A673 (cell line): ENCODE measurements at places on chromosomes 3 and 15. TPM values are rescaled to one million over a fixed set of nuclear protein-coding genes. Genes with fewer than 3 reads are reported as not detected.

DNA sequence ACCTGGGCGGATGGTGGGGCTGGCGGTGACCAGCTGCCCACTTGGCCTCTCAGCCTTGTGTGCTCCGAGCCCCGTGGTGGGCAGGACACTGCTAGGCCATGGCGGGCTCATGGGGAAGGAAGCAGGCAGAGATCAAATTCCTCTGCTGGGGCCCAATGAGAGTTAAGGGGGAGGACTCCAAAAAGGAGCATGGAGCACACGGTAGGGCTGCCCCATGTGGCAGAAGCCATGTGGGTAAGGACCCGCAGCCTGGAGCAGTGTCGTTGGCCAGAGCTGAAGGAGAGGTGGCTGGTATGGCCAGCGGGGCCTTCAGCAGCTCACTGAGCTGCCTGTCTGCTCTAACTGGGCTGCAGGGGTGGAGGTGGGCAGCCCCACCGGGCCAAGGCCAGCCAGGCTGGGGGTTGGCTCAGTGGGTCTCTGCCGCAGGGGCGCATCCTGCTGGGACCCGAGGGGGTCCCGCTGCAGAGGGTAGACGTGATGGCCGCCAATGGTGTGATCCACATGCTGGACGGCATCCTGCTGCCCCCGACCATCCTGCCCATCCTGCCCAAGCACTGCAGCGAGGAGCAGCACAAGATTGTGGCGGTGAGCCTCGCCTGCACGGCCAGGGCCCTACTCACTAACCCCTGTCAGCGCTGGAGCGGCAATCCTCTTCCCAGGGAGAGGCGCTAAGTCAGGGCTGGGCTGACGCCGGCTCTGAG lies 11.3 kb downstream of the STAB1 start:
- H3K27me3 ChIP-seq: no peaks in the 10 kb centered on the region
- no peaks in the 10 kb centered on the region for H3K36me3 ChIP-seq
- no peak for DNase-seq
- no peak overlapping the region for H3K27ac ChIP-seq
- H3K4me3 ChIP-seq: no peak overlapping the region

GRCh38 chr3:63986831-63987230 lies 36.5 kb downstream of the PSMD6 start:
- no peak overlapping the region for H3K4me3 ChIP-seq
- DNase-seq: no peak
- no peaks in the 10 kb centered on the region for H3K4me1 ChIP-seq
- H3K27ac ChIP-seq: no peak overlapping the region
- H3K27me3 ChIP-seq: no peaks in the 10 kb centered on the region

ARPP19 gene
- 173 and 186 TPM in 2 replicates for total RNA-seq

DNA sequence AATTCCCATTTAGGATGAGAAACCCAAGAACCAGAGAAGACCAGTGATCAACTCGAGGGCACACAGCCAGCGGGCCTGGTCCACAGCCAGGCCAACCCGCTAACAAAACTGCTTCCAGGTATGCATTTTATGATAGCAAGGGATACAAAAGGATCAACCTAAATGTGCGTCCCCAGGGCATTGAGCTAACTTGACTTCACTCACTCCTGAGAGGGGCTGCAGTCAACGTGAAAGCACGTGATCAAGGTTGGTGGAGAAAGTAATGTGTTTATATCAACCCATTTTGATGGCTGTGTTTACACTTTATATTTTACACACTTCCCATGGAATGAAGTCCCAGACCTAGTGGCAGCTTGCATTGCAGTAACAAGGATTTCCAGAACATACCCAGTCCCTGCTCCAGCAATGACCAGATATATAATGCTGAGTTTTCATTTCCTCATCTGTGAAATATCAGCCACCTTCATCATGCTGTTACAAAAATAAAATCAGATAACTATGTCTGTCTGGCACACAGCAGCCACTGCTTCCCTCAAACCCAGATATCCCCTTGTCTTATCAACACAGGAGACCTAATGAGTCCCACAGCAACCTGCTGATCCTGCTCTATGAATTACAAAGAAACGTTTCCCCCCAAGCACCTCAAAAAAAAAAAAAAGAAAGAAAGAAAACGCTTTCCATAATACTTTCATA lies 2.0 kb downstream of the KLHL6 start:
- DNase-seq: no peak
- H3K36me3 ChIP-seq: no peaks in the 10 kb centered on the region
- no peaks in the 10 kb centered on the region for H3K27me3 ChIP-seq
- H3K4me1 ChIP-seq: no peaks in the 10 kb centered on the region
- H3K27ac ChIP-seq: no peak overlapping the region
- H3K4me3 ChIP-seq: no peak overlapping the region

DNA sequence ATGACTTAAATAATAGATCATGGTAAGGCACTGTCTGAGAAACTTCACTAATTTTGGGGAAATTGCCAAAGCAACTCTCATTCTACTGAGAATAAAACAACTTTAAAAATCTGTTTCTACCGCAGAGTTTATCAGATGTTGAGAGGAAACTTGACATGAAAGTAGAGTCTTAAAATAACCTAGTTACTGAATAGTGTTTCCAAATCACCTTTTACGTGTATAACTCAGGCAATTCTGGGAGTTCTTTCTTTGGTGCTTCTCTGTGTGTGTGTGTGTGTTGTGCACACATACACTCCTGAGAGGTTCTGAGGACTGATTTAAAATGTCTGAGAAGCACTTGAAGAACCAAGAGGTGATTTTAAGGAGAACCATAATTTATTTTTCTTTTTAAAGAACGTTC lies 236.6 kb downstream of the SV2B start:
- no peaks in the 10 kb centered on the region for H3K36me3 ChIP-seq
- H3K27ac ChIP-seq: no peak overlapping the region
- no peak for DNase-seq
- no peaks in the 10 kb centered on the region for H3K27me3 ChIP-seq
- H3K4me3 ChIP-seq: no peak overlapping the region
